AG09309 (cell line): ENCODE measurements at places on chromosomes 5 and 9.
A peak's percentile ranks its signal among the peaks of the same experiment; 100 is the strongest.

- DNase-seq: no peak
Observed at GRCh38 chr5:143693651-143694252, 118.2 kb upstream of the HMHB1 start.

DNA sequence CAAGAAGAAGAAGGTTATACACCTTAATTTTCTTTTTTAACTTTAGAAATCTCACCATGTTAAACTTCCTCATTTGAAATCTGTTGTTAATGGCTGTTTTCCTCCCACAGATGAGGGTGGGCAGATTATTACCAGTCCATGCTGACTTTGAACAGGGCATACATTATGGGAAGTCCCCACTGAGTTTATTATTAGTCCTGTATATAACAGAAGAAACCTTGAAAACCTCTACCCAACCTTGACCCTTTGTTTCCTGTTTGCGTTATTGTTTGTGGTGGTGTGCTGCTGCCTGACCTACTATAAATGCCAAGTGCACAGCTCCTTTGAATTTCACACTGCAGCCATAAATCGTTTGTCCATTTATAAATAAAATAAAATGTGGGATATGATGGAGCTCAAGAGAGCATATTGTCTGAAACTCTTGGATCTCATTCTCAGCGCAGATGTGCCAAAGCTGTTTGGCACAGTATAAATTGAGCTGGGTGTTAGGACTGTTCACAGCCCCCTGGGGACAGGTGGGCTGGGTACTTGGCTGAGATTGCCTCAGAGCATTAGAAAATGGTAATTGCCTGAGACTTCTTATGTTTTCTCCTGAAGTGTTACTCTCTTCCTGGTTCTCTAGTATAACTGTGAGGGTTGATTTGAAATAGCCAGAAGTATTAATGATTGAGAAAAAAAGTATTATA, 139.6 kb downstream of the SPATA31D1 start:
- DNase-seq: no peak

- no peak for DNase-seq
Observed at GRCh38 chr5:135030123-135030955, 3.7 kb downstream of the PITX1 start.

- DNase-seq: no peak
Observed at GRCh38 chr5:170315154-170315553, 17.6 kb upstream of the LCP2 start.

GRCh38 chr5:96788112-96788749, 19.5 kb downstream of the ERAP1 start:
- no peak for DNase-seq

DNA sequence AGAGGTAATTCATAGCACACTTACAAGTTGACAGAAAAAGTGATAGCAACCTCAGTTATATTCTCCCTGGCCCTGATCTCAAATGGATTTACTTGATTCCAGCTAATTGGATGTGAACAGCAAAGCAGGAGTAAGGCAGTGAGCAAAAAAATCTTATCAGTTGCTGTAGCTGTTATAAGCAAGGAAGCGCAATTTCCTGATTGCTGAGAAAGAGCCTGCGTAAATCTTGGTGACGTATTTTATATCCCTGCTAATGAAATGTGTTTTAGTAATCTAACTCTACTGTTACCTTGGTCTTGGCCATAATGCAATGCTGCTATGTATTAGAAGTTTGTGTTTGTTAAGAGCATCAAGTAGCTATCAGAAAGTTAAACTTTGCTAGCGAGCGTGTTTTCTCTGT, 661.2 kb upstream of the SEMA6A start:
- no peak for DNase-seq

- DNase-seq: no peak
Observed at GRCh38 chr5:151720215-151720614, 33.5 kb upstream of the SPARC start.

DNA sequence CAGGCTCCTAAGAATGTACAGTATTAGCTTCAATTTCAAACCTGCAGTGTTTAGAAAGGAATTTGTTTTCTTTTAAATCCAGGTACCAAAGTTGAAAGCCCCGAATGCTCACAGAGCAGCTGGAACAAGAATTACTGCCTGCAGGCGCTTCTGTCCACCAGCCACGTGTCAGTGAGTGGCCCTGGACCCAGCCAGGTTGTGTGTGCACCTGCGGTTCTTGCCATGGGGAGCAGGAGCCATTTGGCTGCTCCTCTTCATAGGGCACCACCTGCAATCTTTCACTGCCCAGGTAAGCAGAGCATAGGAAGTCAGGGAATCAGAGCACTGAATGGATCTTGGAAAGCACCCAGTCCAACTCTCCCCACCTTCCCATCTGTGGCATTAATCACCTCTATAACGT, 79.5 kb upstream of the PIP5K1B start:
- no peak for DNase-seq

DNA sequence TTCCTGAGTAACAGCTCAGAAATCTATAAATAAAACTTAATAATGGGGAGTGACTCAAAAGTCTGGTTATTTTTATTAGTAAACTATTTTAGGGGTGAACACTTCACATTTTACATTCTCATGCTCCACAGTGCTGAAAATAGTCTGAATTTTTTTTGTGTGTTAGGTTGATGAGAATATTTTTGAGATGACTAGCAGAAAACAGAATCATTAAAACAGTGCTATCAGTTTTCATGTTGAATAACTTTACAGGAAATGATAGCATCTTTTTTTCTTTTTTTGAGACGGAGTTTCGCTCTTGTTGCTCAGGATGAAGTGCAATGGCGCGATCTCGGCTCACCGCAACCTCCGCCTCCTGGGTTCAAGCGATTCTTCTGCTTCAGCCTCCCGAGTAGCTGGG, 60.3 kb downstream of the TMC1 start:
- DNase-seq: peak; percentile 85

- DNase-seq: no peak
Observed at GRCh38 chr5:438481-438981, 4.4 kb upstream of the EXOC3 start.

GRCh38 chr5:39209924-39210323, 9.4 kb downstream of the FYB1 start:
- DNase-seq: no peak

DNA sequence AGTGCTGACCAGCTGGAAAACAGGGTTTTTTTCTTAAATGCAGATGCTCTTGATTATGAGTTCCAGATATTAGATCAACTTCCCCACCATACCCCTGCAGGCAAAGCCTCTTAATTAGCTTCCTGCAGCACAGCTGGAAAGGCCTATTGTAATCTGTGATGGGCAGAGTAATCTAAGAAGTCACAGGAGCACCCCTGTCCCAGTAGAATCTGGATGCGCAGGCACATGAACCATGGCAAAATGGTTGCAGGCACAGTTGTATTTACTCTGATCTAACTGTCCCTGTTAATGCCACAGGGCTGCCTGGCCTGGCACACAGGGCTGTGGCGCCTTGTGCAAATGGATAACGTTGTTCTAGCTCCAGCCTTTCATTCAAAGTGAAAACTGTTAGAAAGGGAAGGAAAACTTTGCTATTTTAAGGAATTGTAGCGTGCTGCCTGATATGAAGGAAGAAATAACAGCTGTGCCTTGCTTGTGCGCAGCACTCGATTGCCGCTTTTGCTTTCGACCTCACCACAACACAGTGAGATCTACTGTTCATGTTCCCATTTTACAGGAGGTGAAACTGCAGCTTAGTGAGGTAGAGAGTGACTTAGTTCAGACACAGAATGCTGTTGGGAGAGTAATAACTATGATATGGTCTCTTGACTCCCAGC, 2.3 kb downstream of the TGFBI start:
- DNase-seq: no peak

DNA sequence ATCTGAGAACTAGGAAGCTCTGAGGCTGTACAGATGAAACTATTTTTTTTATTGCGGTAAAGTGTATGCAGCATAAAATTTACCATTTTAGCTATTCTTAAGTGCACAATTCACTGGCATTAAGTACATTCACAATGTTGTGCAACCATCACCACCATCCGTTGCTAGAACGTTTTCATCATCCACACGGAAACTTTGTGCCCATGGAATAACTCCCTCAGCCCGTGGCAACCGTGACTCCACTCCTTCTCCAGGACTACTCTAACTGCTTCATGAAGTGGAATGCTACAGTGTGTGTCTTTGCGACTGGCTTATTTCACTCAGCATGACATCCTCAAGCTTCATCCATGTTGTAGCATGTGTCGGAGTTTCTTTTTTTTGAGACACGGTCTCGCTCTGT, 57.1 kb downstream of the COL23A1 start:
- DNase-seq: no peak

DNA sequence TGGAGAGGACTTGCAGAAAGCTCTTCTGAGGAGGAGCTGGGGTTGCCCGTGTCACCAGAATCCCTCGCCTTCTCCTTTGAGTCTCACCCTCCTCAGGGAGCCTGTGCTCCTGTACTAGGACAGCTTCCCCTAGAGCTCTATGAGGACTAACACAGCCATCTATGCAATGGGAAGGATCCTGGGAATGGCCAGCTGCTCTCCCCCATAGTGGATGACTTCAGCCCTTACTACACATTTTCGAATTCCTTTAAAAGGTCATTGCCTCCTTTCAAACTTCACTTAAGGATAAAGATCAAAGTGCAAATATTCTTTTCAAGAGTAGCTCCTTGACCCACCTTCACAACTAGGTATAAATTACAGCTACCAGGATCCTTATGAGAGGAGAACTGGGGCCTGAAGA, 55.1 kb downstream of the PRDM6 start:
- DNase-seq: no peak

DNA sequence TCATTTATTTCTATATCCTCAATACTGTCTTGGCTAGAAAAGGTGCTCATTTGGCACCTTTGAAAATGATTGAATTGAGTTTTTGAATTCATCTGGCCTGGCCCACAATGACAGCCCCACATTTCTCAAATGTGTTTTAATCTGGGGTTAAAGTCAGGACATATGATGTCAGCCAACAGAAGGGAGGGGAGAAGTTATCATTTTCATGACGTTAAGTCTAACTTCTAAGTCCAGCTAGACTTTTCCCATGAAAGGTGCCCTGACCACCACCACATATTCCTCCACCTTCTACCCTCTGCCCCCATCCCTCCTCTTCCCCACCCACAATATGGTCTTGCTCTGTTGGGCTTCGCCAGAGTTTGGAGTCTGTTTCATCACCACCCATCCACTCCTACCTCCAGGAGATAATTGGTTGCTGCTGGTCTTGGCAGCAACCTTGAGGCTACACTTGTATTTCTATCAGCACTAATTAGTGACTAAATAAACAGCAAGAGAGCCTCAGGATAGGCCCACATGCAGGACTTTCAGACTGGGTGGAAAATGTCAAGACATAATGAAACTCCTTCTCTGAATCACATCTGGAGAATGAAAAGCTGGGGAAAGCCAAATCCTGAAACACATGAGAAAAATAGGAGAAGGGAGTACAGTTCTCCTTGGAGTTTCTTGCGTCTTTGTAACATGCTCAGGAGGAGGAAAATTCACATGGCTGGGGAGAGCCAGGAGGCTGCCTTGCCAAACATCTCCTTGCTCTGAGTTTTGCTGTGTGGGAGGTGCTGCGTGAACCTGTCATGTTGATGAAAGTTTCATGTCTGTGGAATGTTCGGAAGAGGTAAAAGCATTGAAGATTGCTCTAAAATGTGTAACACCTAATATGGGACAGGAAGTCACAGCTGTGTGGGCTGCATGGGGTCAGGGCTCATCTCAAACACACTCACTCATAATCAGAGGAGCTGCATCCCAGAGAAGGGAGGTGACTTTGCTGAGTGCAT, 544.7 kb upstream of the KLF4 start:
- DNase-seq: peak; percentile 41

GRCh38 chr9:135606885-135607259, 32.5 kb downstream of the GLT6D1 start:
- no peak for DNase-seq

DNA sequence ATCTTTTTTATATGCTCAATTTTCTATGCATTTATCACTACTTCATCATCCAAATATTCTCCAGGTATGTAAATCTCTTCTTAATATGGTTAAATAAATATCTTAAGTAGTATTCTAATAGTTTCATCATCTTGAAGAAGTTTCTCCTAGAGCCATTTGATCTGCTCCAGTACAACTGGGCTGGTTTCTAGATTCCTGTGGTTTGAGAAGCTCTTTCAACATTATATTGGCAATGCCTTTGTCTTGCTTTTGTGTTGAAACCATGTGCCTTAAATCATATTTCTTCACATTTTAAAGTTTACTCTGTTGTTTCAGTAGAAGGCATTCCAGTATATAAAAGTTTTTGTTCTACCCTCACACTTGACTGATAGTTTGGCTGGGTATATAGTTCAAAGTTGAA, 27.6 kb downstream of the MBLAC2 start:
- peak; percentile 61 for DNase-seq

- no peak for DNase-seq
Observed at GRCh38 chr5:121292664-121293063, 559.0 kb upstream of the FTMT start.

DNA sequence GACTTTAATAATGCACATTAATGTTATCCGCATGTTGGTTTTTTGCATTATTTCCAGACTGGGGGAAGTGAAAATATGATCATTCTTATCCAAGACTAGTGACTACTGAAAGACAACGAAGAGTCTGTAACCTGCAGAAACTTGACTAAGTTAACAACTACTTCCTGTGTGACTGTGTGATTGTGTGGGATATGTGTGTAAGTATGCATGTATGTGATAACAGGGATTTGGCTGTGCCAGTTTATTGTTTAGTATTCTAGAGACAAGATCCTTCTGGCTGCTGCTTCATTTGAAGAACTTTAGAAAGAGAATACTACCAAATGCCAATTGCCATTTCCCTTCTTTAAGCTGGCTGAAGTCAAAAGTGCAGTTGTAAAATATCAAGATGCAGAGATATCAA, 375.7 kb upstream of the PRR16 start:
- no peak for DNase-seq

DNA sequence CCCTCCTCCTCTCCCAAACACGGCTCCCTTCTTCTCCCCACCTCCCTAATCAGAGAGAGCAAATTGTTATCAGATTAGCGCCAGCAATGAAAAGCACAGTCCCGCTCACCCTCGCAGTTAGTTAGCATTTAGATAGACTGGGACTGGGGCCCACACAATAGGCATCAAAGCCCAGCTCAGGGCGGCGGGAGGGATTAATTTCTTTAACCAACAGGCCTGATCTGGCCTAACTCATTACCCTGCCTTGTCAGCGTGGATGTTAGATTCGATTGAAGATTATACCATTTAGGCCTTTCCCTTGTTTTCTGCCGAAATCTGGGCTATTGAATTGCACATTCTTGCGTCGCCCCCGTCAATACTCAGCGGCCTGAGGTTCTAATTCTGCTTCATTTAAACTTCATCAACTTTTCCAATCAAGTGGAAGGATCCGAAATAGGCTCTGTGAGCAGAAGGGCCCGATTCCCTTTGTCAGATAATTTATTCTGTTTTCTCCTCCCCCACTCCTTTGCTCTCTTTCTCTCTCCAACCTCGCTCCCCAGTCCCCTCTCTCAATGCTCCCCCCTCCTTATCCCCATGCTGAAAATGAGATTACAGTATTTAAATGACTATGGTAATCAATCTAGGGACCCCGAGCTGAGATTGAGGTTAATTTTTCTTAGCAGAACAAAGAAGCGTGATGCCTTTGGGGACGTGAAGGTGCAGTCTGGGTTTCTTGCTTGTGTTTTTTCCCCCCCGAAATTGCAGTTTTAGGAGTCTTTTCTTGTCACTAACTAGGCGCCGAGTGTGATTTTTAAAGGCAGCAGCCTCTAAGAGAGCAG, 15.1 kb downstream of the CFAP77 start:
- no peak for DNase-seq

GRCh38 chr9:19637084-19637483, 151.8 kb downstream of the SLC24A2 start:
- no peak for DNase-seq
